ENCODE measurements at places on chromosomes 4 and X.
A peak's percentile ranks its signal among the peaks of the same experiment; 100 is the strongest.

DNA sequence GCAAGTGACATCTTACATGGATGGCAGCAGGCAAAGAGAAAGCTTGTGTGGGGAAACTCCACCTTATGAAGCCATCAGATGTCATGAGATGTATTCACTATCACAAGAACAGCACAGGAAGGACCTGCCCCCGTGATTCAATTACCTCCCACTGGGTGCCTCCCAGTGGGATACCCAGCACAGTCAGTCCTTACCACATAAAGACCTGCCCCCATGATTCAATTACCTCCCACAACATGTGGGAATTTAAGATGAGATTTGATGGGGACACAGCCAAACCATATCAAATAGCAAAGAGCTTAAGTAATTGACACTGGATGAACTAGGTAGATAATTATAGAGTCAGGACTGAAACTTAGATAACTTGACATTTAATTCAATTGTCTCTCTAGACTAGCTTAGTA, 85.6 kb downstream of the SLIT2 start:
- DNase-seq, result peak; percentile 65

DNA sequence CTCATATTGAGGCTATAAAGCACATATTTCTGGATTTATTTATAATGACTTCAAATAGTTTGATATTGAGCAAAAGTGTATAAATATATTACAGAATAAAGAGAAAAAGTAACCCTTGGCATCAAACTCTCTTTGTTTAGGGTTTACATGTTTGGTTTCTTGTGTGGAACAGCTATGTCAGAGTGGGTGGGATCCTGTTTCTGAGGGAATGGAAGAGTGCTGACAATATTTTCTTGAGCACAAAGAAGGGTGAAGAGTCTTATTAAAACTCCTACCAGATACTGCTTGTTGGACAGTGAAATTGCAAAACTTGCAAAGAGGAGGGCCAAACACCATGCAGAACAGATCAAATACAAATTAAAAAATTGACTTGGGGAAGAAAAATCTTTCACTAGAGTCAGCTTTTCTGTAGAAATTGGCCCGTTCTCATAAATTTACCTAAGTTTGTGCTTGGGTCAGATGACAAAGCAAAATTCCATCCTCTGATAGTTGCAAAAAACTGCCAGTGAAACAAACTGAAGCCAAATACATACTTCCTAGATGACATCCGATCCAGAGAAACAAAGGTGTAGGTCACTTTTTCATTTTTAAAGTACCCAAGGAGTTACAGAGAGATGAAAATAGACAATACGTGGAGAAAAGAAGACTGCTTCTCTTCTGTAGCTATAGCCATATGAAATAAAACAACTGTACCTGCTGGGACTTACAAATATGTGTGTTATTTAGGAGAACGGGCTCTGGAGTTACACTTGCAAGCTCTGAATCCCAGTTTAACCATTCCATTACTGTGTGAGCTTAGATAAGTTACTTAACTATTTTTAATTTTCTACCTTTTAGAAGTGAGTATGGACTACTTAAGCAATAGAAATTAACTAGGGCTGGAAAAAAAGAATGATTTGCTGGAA, 133.3 kb downstream of the MAML3 start:
- no peak for DNase-seq

- peak; percentile 14 for DNase-seq
Measured at GRCh38 chr4:52751487-52751911, 274 bp upstream of the ERVMER34-1 start.

GRCh38 chr4:174826660-174827059, 2.4 kb downstream of the GLRA3 start:
- no peak for DNase-seq

DNA sequence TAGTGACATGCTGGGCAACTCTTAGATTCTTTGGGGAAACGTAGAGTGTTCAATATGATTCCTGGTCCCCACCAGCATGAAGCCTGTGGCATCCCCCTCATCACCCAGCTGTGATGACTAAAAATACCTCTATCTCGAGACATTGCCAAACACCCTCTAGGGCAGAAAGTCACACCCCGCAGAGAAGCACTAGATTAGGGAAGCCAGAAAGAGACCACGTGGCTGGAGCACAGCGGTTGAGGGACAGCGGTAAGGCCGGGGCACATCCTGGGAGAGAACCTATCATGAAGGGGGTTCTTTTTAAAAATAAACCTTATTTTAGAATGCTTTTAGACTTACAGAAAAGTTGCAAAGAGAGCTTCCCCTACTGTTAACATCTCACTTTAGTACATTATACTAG, 11.0 kb downstream of the FAT1 start:
- DNase-seq, result no peak

- DNase-seq, result no peak
Measured at GRCh38 chr4:41542526-41543275, 4.7 kb downstream of the LIMCH1 start.

DNA sequence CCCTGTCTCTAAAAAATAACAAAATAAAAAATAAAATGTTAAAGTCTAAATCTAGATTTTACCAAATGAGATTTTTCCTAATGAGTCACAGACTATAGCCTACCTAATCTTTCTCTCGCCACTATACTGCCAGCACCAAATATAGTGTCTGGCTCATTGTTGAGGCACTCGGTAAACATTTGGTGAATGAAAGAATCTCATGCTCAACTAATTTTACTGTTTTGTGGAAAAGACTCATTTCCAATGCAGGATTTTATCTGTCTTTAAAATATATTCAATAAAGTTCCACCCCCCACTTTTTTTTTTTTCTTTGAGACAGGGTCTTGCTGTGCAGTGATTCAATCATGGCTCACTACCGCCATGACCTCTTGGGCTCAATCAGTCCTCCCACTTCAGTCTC, 71.5 kb downstream of the PLS3 start:
- peak; percentile 66 for DNase-seq

- no peak for DNase-seq
Measured at GRCh38 chr4:150098214-150098613, 20.0 kb downstream of the DCLK2 start.

- no peak for DNase-seq
Measured at GRCh38 chr4:113537628-113538027, 223.9 kb downstream of the CAMK2D start.

DNA sequence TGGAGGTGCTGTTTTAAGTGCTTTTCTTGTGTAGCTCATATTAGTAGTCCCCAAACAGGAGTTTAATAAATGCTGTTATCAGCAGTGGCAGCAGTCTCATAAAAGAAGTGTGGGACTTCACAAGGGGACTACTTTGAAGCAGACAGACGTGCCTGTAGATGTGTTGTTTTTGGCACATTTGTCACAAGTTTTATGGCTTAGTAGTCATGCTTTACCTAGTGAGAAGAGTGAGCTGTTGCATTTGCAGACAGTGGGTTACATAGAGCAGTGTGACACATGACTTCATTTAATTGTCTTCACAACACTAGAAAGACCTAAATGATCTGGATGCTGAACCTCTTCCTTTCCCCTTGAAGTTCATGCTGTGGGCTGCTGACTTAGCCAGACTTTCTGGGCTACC, 149.5 kb upstream of the MBNL3 start:
- peak; percentile 37 for DNase-seq

DNA sequence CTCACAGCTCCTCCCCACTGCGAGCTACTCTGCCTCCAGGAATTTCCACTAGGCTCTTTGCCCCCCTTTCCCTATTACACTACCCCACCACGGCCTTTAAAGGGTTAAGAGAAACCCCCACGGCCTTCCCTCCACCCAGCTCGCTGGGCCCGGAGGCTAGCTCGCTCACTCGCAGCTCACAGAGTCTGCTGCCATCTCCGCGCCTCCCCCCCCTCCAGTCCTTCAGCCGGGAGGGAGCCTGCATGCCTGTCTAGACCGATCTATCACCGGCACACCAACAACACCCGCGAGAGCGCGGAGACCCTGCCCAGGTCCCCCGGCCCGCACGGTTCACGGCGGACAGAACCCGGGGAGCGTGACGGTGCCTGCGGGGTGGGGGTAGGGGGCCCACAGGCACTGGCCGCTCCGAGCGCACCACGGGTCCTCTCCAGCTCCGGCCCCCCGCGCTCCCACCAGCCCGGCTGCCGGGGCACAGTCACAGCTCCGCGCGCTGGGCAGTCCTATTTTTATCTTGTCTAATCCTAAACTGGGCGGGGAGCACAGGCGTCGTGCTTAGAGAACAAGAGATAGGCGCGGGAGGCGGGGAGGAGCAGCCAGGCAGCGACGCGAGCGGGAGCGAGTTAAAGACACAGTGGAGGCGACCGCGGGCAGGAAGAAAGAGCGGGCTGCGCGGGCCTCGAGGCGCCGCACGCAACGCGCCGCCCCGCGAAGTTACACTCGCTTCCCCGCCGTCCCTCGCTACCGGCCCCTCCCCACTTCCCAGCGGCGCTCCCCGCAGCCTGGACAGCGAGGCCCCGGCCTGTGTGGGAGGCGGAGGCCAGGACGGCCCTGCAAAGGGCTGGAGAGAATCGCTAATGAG, 3.5 kb downstream of the BCOR start:
- DNase-seq, result peak; percentile 68

DNA sequence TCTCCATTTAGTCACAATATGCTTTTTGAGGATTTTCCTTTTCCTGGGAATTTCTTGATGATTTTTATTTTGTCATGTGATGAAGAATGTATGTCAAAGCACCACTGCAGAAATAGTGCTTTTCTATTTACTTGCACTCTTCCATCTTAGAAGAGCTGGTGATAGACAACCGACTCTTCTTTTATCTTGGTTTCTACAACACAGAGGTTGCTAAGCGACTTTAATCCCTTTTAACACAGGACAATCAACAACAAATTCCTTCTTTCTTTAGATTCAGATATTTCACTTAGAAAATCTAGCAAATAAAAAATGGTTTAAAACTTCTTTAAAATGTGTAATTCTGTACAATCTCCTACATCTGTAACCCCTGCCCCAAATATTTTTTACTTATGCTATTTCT, 34.6 kb downstream of the TET2 start:
- no peak for DNase-seq

DNA sequence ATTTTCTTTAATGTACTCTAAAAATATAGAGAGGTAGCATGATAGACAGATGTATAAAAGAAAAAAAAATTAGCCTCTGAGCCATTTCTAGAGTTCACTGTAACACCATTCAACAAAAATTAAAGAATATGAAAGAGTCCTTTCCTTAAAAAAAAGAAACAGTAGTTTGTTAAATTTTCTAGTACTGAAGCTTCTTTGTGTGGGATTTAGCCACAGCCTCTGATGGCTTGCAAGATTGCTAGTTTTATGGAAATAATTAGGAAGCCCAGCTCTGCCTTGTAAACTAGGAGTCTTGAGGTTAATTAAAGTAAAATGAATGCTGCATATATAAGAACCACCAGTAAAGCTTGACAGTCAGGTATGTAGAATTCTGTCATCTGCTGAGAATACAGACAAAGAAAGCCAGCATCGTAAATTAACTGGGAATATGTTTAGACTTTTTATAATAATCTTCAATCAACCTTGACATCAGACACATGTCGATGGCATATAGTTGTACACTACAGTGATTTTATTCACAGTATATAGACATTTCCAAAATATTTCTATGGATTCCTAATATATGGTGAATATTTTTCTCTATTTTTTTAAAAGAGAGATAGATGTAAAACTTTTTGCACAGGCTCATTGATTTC, 44.8 kb upstream of the NEIL3 start:
- no peak for DNase-seq

- peak; percentile 78 for DNase-seq
Measured at GRCh38 chr4:6343939-6344408, 74.3 kb downstream of the WFS1 start.
